Glomerular endothelial cell (primary cell): ENCODE measurements at places on chromosomes 4 and X. TPM values are rescaled to one million over a fixed set of nuclear protein-coding genes. Genes with fewer than 3 reads are reported as not detected.

LPAR4 gene
- total RNA-seq: 0.12 and 0.15 TPM in 2 replicates

CXCL11 gene
- total RNA-seq: 1.0 and 6.4 TPM in 2 replicates

UCHL1 gene
- total RNA-seq: 997 and 1,716 TPM in 2 replicates

GABRG1 gene
- not detected in 2 replicates for total RNA-seq

LARP7 gene
- 25.6 and 31.9 TPM in 2 replicates for total RNA-seq

CXCL9 gene
- not detected in 2 replicates for total RNA-seq
